ENCODE measurements at places on chromosomes 4 and X.

DNA sequence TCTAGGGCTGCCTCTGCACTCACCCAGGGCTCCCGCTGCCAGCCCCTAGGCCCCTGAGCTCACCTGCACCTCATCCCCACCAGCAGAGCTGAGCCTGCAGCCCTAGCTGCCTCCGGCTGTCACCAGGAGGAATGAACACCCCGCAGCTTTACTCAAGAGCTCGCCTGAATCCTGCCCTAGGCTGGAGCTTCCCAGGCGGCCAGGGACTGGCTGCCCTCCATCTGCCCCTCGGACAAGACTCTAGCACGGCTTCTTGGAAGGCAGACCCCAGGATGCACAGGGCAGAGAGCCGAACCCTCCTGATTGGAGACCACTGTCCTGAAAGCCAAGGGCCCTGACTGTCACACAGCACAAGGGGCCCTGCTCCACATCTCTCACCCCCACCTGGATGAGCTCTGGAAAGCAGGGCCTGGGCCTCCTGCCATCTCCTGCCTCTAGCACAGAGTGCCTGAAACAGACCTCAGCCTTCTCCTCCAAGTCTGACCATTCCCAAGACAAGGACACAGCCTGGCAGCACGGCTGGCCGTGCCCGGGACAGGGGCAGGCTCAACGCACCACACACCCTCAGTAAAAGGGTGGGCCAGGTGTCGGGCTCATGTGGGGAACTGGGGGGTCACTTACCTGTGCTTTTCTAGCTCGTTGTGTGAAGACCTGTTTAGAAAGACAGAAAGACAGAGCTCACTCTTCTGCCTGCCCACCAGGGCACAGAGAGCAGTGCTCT, 4.4 kb downstream of the MXD4 start:
- no peak for DNase-seq

DNA sequence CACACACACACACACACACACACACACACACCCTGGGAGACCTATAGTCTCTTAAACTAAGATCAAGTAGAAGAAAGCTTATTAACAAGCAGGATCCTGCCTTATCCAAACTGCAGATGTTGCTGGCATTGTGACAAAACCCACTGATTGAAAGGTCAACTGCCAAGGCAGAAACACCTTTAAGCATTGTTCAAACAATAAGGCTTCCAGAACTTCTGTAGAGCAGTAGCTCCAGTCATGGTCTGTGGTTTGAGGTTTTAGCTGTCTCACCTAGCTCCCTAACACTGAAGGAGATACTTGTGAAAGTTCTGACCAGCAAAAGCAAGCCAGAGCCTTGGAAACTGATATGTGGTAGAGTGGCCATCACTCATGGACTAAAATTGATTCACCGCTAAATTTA, 59.8 kb downstream of the PTCHD1 start:
- no peak for DNase-seq

GRCh38 chr4:130722361-130722760, 1626.4 kb downstream of the C4orf33 start:
- DNase-seq, result no peak

- no peak for DNase-seq
Measured at GRCh38 chrX:323721-324628, 5.4 kb upstream of the GTPBP6 start.
